ENCODE measurements at places on chromosomes 13 and 19.

DNA sequence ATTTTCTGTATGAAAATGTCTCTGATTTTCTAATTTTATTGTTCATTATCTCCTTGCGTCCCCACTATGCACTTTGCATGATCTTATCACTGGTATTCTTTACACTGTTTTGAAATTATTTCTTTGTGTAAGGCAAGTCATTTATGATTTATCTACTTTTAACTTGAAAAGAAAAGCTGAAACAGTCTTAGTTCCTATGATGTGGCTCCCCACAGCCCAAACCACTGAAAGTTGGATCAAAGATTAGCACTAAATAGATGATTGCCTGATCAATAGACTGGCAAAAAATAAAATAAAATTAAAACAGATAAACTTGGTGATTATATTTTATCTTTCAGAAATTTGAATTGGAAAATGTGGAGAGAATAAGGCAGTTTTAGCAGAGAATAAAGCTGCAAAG lies 1101.9 kb downstream of the PCDH9 start:
- no peak for DNase-seq

DNA sequence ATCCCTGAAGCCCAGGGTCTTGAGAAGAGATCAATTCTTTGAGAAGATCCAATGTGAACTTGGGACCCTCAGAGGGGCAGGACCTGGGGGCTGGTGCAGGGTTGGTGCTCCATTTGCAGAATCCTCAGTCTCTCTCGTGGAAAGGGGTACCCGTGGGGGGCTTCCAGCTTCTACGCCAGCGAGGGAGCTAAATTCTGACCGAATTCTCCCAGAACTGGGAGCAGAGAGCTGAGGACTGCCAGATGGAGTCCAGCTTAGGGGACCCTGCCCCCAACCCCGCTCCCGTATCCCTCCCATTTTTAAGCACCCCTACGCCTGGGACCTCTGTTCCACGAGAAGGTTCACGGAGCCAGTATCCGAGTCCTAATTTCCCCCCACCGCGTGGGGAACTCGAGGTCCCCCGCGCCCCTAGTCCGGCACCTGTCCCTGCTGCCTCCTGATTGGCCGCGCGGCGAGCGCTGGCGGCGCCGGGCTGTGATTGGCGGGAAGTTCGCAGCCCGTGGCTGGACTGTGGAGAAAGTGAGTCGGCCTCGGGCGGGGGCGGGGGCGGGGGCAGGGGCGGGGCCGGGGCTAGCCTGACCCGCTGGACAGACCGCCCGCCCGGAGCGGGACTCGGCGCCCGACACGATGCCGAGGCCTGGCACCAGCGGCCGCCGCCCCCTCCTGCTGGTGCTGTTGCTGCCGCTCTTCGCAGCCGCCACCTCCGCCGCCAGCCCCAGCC lies 4.4 kb upstream of the LTBP4 start:
- DNase-seq = peak; percentile 78

- DNase-seq = no peak
Measured at GRCh38 chr13:28282451-28282850, 144.1 kb downstream of the PAN3 start.

- DNase-seq = no peak
Measured at GRCh38 chr13:77544355-77544754, 8.8 kb downstream of the SCEL start.

- no peak for DNase-seq
Measured at GRCh38 chr13:99043831-99044231, 66.0 kb upstream of the DOCK9 start.

- no peak for DNase-seq
Measured at GRCh38 chr13:66855131-66855530, 375.0 kb downstream of the PCDH9 start.

- DNase-seq = no peak
Measured at GRCh38 chr13:67075239-67075638, 154.9 kb downstream of the PCDH9 start.

DNA sequence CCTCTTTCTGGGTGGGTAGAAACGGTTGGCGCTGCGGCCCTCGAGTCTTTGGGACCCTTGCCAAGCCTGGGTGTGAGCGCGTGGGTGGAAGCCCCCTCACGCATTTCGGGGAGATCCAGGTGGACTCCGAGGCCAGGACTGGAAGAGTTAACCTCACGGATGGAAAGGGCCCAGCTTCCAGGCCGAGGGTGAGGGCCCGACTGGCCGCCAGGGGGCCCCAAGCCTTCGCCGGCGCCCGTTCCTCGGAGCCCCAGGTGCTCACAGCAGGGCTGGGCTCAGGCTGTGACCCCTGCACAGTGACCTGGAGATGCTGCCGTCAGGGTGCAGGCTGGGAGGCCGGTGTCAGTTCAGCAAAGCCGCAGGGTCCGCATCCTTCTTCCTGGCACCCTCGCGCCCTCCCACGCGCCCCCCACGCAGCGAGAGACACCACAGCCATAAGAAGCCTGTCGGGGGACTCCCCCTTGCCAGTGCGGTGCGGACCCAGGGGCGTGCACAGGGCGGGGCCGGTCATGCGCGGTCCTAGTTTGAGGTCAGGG lies 34.2 kb upstream of the TMEM255B start:
- DNase-seq = peak; percentile 76

DNA sequence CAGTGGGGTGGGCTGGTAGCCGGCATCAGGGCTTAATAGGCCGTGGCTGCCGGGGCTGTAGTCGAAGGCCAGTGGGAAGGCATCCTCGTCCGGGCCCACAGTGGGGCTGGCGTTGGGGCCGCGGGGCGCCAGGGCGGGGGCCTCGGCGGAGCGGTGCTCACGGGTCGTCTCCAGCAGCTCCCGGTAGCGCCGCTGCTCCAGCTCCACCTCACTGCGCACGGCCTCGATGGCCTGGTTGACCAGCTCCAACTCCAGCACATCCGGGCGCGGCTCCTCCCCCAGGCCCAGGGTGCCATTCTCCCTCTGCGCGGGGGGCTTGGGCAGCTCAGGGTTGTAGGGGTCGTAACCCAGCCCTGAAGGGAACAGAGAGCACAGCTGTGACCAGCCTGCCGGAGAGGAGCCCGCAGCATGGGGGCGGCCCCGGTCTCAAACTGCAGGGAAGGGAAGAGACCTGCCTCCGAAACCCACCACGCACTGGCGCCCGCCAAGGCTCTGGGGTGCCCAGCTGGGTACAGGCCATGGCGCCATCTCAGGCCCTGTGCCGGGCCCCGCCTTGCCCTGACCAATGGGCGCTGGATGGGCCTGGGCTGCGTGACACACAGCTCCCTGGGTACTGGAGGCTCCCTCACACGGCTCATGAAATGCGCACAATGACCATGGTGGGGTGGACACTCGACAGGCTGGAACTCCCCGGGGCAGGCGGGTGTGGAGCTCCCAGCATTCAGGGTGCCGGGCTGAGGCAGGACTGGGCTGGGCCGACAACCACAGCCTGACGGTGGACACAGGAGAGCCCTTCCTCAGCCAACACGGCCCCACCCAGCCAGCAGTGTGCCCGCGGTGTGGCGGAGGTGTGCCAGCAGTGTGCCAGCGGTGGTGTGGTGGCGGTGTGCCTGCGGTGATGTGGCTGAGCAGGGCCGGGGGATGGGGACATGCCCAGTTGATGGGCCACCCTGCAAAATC lies 16.5 kb upstream of the ATP8B3 start:
- no peak for DNase-seq

- no peak for DNase-seq
Measured at GRCh38 chr13:97392020-97392419, 41.9 kb upstream of the RAP2A start.

DNA sequence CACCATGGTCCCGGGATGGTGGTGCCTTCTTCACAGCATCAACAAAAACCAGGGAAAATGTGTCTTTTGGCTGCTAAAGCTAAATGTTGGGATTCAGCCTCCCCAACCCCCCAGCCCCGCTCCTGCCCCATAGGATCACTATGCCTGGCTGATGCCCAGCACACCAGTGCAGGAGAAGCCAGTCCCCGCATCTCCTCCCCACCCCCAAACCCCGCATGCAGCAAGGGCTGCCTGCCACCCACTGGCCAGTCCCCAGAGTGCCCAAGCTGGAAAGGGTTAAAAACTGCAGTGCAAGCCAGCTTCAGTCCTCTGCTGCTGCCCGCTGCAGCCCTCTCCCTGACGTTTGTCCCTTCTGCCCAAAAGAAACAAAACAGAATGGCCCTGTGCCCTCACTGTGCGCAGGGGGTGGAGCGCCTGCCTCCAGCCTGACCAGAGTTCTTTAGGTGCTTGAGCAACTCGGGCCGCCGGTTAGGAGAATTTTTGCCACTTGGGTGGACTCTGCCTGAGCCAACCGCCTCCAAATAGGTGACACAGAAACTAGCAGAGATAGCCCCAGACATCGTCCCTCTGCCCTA lies 3.7 kb downstream of the CALM3 start:
- peak; percentile 16 for DNase-seq

- no peak for DNase-seq
Measured at GRCh38 chr13:74256969-74257368, 122.8 kb upstream of the KLF12 start.

- peak; percentile 72 for DNase-seq
Measured at GRCh38 chr13:30421093-30422053, 920 bp upstream of the UBE2L5 start.

GRCh38 chr19:49853852-49854377 lies 3.0 kb downstream of the PTOV1 start:
- no peak for DNase-seq

GRCh38 chr19:23314505-23315251 lies 64.5 kb upstream of the ZNF724 start:
- DNase-seq = no peak

DNA sequence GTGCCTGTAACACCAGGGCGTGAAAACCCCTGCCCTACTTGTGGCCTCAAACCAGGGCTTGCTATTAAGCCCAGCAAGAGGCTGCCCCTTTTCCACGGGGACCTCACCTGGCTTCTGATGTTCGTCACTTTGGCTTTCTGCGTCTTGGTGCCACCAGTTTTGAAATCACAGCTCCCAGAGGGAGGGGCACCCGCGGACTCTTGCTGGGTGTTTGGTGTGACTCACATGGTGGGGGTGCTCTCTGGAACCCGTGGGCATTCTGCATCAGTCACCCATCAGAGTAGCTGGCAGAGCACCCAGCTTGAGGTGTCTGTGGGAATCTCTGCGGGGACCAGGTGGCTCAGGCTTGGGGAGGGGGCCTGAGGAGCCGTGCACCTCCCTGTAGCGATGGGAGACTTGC lies 19.2 kb downstream of the SIPA1L3 start:
- DNase-seq = no peak

GRCh38 chr13:102688306-102688973 lies 6.4 kb downstream of the METTL21C start:
- DNase-seq = no peak

GRCh38 chr13:97474349-97474980 lies 40.5 kb downstream of the RAP2A start:
- DNase-seq = no peak

DNA sequence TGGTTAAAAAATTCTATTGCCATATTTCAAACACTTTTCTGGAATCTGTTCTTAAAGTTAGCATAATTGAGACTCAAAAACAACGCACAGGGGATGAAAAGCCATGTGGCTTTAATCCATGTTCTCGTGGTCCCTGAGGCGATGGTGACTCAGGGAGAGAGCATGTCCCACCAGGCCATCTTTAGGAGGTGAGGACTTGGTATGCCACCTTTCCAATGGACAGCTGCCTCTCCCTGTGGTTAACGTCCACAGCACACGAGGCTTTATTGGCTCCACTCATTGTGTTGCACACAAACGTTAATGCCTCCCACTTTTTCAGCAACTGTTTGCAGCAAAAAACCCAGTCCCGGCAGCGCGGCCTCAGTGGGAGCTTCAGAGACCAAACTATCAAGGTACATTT lies 51.4 kb downstream of the EFNB2 start:
- no peak for DNase-seq

GRCh38 chr13:100381595-100382224 lies 206.9 kb downstream of the GGACT start:
- DNase-seq = no peak

DNA sequence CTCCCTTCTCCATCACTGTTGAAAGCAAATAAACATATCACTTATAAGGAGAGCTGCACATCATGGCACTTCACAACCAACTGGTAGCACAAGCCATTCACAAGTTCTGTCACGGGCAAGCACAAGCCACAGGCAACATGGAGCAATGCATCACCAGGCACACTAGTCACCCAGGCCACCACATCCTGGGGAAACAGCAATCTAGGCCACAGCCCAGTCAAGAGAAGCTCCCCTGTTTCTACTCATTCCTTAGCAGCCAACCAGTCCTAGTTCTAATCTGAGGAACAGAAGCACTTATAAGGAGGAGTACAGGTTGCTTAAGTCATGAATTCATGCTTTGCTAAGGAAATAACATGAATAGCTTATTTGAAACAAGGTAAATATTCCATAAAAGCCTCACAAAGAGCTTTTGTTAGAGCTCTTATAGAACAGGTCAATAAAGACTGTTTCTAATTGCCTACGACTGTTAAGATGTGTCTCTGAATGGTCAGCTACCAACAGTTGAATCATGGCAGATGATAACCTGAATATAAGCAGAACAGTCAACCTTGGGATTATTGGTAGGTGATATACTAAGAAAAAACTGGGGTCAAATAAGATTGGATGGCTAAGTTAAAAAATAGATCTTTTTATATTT lies 169.0 kb downstream of the TBC1D4 start:
- no peak for DNase-seq

DNA sequence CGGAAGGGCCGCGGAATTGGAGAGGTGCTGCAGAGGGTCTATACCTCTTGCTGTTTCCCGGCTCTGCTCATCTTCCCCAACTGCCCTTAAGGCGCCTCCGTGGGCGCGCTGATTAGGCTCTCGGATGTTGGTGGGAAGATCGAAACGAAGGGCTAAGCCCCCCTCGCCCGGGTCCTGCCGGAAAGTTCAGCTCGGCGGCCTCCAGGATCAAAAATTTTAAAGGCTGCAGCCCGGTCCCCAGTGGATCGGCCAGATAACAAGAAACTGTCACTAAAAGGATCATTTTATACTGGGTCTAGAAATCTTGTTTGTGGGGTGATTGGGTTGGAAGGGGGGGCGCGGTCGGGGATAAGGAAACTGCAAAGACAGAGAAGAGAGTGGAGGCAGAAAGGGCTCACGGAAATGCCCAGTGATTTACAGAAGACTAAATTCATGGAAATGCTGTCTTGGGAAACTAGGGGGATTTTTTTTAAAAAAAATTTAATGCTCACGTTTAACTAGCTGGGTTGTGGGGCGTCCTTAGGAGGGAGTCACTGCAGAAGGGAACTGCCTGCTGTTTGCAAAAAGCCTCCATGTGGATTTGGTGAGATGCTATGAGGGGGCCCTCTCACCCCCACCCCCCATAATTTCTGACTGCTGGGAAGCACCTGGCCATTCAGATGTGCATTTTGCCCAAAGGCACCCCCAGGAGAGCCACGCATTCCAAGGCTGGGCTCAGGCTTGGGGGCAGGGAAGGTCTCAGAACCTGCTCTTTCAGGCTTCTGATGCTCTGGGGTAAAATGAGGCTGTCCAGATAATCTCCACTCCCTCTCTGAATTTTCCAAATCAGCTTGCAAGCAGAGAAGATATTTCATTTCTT lies 7.7 kb downstream of the CDX2 start:
- peak; percentile 65 for DNase-seq
